Uterus (tissue), 4 donors: ENCODE measurements at places on chromosomes 1 and 21.

DNA sequence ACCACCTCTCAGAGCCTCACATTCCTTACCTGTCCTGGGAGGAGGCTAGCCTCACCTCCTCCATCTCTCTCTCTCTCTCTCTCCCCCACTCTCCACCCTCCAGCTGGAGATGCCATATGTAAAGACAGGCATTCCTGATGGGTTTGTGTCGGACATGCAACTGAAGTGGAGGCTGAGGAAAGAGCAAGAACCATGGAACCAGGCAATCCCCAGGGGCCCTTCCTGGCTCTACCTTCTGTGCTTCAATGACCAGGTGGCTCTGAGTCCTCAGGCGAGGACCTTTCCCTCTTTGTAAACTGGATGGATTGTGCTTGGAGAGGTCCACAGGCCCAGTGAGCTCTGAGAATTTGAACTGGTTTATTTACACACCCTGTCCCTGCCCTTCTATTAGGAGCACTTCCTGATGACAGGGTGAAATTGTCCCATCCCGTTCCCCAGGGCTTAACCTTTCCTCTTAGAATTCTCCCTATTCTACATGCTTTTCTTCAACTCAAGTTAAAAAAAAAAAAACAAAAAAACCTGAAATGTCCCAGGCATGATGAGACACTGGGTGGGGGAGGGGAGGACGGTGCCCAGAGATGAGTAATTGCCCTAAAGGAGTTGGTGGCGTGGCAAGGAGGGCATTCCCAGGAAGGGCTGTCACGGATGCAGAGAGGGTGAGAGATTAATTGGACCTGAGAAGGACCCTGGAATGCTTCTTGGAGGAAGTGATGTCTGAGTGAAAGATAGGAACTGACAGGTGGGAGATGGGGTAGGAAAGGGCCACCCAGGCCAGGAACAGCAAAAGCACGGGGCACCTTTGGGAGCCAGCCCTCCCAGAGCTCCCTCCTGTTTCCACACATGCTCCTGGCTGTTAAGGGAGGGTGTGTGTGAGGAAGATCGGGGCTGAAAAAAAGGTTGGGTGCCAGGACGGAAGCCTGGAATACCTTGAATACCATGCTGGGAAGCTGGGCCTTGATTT, 50.2 kb upstream of the WASF2 start:
- peak; percentile 71 for DNase-seq

GRCh38 chr1:2556678-2557481, 709 bp downstream of the TNFRSF14 start:
- no peak for DNase-seq

DNA sequence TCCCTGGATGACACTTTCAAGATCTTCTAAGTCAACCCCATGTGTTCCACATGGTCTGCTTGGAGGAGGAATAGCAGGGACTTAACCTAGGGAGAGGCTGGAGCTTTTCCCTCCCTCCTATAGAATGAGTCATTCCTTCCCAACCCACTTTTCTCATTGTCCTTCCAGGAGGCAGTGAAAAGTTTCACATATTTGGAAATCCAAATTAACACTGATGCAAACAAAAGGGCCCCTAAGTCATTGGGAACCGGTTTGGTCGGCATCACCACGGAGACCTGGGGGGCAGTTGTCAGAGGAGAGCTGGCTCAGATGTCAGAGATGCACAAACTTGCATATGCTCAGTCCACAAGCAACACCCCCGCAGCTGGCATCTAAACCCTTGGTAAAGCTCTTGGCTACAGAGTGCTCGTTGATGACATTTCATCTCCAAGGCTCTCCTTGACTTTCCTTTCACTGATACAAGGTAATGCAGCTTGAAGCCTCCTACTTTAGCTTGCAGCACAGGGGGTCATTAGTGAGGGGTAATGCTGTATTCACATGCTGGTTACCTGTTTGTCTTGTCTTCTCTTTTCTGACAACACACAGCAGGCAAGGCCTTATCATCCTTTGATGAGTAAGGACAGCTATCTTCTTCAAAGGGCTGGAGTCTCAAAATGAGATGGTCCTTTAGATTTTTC, 12.3 kb upstream of the LRRC8D start:
- DNase-seq = no peak

DNA sequence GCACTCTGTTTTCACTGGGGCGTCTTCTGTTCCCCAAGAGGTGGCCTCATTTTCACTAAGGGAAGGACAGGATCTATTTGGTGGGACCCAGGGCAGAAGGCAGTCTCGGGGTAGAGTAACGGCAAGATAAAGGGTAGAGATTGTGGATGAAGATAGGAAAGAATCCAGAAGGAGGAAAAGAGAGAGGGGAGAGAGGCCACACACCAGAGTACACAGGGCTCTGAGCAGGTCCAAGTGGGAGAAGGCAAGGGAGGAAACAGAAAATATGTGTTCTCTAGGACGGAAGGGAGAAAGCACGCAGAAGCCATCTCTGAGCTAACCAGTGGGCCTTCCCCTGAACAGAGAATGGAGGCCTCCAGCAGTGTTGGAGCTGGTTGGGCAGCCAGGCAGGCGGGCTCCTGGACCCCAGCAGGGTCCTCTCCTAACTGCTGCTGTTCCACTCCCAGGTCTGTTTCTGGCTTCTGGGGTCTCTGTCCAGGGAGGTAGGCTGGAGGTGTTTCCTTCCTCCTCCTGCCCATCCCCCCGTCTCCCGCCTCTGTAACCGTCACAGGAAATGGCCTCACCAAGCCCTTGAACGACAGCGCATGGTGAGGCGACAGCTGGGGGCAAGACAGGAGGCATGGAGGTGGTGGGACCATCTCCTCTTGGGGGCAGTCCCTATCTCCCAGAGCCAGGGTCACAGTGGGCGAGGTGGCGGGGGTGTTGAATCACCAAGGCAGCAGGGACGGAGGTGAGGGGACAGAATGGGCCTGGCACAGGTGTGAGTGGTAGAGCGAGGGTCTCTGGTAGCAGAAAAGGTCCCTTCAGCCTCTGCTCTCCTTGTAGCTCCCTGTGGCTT, 649 bp downstream of the PTPN7 start:
- DNase-seq = no peak

DNA sequence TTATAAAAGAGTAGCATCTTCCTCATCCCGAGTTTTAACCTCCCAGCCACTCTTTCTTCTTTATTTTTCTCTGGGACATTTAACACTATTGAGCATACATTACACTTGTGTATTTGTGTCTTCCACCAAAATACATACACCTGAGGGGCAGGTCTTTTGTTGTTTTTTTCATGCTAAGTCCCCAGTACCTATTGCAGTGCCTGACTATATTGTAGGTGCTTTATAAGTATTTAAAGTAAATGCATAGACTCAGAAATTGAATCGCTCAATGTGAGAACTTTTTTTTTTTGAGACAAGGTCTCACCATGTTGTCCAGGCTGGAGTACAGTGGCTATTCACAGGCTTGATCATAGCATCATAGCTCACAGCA, 7.8 kb upstream of the SEMA4A start:
- no peak for DNase-seq

DNA sequence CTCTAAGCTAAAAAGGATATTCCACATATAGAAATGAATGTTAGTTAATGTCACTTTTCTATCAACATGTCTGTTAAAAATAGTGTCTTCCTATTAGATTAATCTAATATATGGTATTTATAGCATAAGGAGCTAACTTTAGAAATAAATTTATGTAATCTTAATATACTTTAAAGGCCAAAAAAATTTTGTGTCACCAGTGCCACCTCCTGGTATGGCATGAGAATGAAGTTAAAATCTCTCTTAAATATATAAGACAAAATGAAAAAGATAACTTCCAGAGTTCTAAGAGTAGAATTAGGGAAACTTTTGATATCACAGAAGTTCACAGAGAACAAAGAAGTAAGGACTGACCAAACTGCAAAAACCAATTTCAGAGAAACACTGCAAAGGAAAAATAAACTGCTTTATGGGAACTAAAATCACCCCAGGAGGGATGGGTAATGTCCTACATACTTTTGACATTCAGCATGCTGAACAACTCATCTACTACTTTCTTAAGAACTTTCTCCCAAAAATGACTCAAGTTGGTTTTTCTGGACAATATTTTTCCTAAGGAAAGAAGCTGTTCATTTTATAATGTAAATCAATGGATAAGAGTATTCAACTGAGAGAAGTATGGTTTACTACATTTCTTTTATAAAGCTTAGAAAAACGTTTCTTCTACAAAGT, 82.8 kb downstream of the TRIM33 start:
- DNase-seq = no peak

GRCh38 chr1:116902723-116903383, 6.9 kb upstream of the PTGFRN start:
- DNase-seq = no peak

DNA sequence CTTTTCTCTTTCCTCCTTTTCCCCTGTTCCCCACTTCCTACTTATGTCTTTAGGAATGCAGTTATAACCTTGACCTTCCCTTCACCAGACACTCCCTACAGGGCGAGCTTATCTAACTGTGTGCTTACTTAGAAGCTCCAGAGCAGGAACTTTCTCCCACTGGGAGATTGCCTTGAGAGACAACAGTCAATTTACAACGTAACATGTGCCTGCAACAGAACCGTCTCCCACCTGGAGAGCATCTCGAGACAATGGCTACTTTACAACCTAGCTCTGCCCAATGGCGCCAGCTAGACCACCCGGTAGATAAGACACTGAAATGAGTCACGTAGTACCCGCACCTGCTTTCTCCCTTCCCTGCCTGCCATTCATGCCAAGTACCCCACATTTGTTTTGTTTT, 16.7 kb downstream of the HMGN1 start:
- DNase-seq = no peak
